Suppressor macrophage treated with lipopolysaccharide for 1 hour (primary cell): ENCODE measurements at places on chromosomes 6 and 20.

- no peak for DNase-seq
Observed at GRCh38 chr6:131951576-131952230, 531 bp upstream of the CCN2 start.

- peak; percentile 65 for DNase-seq
Observed at GRCh38 chr6:28980852-28981430, 24.2 kb downstream of the ZNF311 start.

- DNase-seq: no peak
Observed at GRCh38 chr6:30258204-30258603, 45.0 kb upstream of the TRIM26 start.

DNA sequence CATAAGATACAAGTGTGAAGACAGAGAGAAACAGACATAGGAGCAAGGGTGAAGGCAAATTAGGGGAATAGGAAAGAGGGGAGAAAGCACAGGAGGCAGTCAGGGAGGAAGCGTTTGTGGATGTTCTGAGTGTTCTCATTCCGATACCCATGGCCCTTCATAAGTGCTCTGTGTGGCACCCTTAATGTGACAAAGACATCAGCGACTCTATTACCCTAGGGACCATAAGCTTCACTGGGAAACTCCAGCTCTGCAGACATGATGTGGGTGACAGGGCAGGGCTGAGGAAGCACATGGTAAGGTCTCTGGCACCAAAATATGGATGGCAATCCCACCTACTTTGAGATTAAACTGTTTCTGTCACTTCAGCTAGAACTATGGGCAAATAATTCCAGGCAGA, 33.0 kb downstream of the F13A1 start:
- no peak for DNase-seq

- DNase-seq: no peak
Observed at GRCh38 chr6:113289166-113289565, 568.0 kb upstream of the MARCKS start.

DNA sequence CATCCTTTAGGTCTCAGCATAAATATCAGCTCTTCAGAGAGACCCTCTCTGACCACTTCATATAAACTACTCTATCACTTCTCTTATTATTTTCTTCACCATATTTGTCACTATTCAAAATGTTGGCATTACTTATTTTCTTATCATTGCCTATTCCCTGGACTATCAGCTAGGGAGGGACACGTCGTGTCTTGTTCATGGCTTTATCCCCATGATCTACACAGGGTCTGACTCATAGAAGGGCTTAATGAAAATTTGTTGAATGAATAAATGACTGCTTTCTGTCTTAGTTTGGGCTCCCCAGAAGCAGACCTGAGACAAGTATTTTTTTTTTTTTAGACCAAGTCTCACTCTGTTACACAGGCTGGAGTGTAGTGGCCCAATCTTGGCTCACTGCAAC, 3.0 kb upstream of the CDK5RAP1 start:
- DNase-seq: no peak

- no peak for DNase-seq
Observed at GRCh38 chr6:158674342-158675131, 24.7 kb downstream of the SYTL3 start.

DNA sequence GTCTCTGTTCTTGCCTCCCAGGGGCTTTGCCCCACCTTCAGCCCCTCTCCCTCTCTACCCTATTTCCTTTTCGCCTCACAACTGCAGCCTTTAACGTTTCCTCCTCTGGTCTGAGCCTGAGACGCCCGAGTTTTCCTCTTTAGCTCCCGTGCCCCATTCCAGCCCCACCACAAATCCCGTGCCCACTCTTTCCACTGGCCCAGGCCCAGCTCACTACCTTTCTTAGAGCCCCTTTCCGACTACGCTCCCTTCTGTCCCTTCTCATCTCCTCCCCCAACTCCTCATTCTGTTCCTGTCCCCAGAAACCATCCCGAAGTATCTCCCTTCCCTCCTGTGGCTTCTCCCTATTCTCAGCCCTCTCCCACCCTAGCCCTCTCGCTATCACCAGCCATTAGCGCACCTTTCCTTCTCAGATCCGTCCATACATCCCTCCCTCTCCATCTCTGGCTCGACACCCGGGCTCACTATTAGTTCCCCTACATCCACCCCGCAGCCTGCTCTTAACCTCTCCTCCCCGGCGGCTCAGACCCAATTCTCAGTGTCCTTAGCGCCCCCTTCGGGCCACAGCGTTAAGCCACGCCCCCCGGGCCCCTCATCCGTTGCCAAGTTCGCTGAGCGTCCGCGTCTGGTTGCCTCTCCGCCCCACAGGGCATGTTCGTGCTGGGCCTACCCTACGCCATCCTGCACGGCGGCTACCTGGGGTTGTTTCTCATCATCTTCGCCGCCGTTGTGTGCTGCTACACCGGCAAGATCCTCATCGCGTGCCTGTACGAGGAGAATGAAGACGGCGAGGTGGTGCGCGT, 2.7 kb downstream of the SLC32A1 start:
- peak; percentile 68 for DNase-seq

- no peak for DNase-seq
Observed at GRCh38 chr6:143299253-143300166, 151.0 kb downstream of the ADAT2 start.

GRCh38 chr20:36728986-36729385, 16.9 kb downstream of the NDRG3 start:
- no peak for DNase-seq

- DNase-seq: no peak
Observed at GRCh38 chr20:37262505-37262904, 891 bp upstream of the GHRH start.

DNA sequence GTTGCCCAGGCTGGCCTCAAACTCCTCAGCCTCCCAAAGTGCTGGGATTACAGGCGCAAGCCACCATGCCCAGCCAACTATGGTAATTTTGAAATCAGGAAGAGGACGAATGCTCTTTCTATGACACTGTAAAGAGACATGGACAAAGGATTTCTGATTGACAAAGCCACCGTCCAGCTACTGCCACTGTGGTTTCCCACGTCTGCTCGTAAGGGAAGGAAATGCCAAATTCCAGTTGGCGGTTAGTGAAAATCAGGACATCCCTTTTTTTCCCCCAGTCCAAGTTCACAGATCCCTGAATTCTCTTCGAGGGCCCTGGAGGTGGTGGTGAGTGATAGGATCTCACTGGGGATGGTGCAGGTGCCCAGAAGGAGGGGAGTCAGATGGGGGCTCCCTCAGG, 31.2 kb downstream of the SNAI1 start:
- DNase-seq: peak; percentile 73
